ENCODE measurements at places on chromosomes 13 and 19.

GRCh38 chr19:24141612-24142011 lies 54.6 kb downstream of the ZNF254 start:
- no peak for DNase-seq

DNA sequence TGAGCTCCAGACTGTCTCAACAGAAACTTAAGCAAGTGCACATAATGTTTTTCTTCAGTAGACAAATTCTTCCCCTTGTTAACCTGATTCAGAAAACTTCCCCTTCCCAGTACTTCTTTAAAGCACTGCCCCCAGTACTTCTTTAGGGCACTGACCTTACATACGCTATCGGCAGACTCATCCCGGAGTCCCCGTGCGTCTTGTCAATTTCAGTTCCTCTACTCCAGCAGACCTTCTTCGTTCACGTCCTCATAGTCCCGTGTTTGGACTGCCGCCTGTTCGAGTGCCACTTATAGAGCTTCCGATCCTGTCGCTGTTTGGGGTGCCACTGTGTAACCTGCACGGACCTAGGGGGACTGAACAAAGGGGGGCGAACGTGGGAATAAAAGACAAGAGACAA lies 29.0 kb downstream of the ZNF627 start:
- DNase-seq = no peak

DNA sequence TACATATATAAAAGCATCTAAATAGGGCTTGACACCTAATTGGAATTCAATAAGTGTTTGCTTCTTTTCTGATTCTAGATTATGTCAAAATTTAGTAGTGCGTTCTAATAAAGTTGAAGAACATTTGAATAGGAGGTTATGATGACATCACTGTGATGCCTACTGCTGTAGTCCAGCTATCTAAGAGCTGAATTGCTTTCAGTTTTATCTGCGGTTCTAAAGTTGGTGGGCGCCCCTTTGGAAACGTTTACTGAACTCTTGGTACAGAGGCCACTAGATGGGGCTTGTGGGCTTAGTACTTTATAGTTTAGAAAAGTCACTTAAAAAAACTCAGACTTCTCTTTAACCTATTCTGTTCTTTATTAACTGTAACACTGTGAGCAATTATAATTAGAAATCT lies 776.9 kb downstream of the GPC5 start:
- no peak for DNase-seq

- DNase-seq = no peak
Measured at GRCh38 chr13:100387416-100387815, 201.2 kb downstream of the GGACT start.

DNA sequence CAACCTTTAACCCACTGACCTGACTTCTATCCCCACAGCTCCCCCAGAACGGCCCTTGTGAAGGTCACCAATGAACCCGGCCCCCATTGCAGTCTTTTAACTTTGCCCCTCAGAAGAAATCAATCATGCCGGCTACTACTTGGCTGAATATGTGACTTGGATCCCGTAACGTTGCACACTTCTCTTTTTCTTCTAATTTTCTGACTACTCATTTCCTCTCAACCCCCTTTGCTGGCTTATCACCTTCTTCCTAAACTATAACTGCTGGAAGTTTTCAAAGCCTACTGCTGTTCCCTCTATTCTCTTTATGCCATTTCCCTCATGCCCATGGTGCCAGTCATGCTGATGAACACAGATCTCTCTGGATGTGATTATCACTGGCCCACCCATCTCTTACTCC lies 367.6 kb downstream of the DNAJC15 start:
- DNase-seq = no peak

- no peak for DNase-seq
Measured at GRCh38 chr19:37513397-37513796, 6.7 kb downstream of the ZNF793 start.

- no peak for DNase-seq
Measured at GRCh38 chr19:50394017-50394416, 9.9 kb downstream of the POLD1 start.

DNA sequence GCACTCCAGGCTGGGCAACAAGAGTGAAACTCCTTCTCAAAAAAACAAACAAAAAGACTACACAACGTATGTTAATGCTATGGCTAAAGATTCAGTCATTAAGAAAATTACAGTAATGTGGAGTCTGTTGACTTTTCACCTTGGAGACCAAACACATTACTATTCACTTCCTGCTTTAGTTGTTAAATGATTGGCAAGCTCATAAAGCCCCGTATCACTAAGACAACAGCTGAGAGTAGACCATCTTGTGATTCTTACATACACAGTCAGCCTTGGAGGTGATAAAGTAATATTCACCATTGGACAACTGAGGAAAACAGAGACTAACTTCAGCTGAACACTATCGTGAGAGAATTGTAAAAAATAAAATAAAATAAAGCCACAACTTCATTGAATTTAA lies 86.5 kb downstream of the KCTD12 start:
- no peak for DNase-seq

- DNase-seq = no peak
Measured at GRCh38 chr13:31848621-31849020, 109.3 kb downstream of the RXFP2 start.

DNA sequence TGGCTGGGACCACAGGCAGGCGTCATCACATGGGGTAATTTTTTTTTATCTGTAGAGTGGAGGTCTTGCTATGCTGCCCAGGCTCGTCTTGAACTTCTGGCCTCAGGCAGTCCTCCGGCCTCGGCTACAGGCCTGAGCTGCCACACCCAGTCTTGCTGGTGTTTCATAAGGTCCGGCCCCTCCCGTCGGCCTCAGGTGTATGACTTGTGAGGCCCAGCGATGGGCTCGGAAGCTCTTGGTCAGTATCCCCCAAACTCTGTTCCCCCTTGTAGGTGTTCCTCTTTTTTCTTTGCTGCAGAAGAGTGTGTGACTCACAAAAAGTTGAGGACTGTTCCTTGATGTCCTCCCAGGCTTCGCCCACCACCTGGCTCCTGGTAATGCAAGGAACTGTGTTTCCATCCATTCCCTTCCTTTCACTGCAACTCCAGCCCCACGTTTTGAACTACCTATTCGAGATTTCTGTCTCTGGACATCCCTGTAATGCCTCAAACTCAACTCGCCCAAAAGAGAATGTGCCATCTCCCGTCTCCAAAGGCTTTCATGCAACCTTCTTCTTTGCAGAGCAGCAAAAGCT lies 5.0 kb downstream of the USF2 start:
- no peak for DNase-seq

GRCh38 chr19:56291867-56292266 lies 19.3 kb downstream of the EDDM13 start:
- DNase-seq = peak; percentile 31

DNA sequence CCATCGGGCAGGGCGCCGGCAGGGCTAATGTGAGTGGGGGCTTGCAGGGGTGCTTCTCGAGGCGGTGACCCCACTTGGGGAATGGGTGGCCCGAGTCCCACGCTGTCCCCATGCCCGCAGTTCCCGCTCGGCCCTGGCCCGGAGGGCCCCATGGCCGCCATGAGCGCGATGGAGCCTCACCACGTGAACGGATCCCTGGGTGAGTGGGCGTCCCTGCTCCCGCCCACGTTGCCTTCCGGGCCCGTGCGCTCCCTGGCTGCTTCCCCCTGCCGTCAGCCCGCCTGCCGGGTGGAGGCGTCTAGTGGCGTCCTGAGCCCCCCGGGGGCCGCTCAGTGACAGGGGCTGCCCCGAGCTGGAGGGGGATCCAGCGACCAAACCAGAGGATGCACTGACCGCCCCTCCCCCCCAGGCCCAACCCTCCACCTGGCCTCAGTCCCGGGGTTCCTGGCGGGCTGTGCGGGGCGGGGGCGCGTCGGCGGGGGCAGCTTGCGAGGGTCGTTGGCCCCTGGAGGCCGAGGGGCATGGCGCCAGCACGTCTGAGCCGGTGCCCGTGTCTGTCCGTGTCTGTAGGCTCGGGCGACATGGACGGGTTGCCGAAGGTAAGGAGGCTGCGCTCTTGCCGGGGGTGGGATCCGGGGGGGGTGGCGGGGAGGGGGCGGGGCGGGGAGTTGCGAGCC lies 4.8 kb downstream of the ISYNA1 start:
- DNase-seq = no peak

GRCh38 chr13:94928127-94928775 lies 215.9 kb upstream of the SOX21 start:
- DNase-seq = no peak

DNA sequence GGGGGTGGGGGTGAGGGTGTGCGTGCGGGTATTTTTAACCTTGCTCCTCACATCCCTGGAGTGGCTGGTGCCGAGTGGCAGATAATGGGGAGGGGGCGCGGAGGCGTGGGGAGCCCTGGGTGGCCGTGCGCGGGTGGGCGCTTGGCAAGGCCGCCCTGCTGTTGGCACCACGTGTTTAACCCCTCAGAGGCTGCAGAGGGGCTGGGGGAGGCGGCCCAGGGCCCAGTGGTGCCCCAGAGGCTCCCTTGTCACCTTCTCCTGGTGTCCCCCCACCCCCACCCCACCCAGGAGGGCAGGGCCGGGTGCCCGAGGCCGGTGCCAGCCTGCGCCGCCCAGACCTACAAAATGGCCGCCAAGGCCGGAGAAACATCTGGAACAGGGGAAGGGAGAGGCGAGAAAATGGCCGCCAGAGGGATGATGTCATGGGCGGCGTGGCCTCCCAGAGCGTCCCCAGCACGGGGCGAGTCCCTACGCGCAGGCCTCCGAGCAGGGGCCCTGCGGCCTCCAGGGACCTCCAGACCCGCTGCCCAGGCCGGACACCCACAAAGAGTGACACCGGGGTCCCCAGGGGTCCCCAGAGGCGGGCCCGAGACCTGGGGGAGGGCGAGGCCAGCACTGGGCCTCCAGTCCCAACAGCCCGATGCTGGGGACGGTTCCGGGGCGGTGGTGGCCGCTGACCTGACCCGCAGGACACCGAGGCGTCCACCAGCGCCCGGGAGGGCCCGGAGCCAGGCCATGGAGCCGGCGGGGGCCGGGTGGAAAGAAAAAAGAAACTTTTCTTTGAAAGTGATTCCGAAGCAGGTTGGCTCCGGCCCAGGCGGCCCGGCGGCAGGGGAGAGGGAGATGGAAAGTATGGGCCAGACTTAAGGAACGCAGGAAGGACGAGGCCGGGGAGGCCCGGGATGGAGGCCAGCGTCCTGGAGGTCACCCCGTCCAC lies 38.2 kb downstream of the NFIC start:
- DNase-seq = no peak

DNA sequence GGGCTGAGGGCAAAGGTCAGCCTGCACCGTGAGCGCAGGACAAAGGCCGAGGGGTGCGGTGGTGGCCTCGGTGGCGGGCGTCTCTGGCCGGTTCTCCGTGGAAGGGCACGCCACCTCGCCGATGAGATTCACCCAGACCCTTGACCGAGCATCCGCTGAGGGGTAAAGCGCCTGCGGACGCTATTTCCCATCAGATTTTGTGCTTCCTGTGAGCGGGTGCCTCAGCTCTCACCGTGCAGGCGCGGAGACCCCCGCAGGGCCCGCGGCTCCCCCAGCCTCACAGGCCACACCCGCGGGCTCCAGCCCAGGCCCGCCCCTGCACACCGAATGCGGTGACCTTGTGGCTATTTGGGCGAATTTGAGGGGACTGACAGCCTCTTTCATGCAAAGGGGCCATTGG lies 348.0 kb downstream of the TEX29 start:
- no peak for DNase-seq

DNA sequence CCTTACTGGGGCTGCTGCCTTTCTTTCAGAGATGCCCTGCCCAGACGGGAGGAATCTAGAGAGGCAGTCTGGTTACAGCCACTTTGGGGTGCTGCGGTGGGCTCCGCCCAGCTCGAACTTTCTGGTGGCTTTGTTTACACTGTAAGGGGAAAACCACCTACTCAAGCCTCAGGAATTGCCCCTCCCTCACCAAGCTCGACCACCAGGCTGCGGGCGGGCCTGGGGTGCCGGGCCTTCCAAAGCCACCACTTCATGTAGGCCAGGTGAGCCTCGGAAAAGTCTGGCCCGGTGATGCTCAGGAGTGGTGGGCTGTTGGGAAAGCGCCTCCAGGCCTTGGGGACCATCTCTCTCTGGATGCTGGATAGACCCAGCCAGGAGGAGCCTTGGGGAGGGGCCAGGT lies 218.6 kb downstream of the MTUS2 start:
- DNase-seq = no peak

GRCh38 chr13:48457578-48458242 lies 44.8 kb upstream of the LPAR6 start:
- DNase-seq = no peak

DNA sequence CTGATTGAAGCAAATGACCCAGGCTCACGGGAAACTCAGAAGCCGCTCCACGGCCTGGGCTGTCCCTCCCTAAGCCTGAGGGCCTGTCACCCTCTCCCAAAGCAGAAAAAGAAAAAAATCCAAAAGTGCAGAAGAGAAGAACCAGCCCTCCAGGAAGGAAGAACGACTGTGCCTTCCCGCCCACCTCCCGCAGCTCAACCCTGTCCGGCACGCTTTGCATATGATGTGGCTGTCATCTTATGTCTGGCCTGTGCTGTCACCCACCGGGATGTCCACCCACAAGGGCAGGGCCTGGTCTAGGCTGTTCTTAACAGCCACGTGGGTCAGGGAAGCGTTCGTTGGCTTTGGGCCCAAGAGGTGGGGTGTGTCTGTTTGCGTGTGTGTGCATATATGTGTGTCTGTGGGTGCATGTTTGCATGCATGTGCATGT lies 13.7 kb downstream of the ZBTB7A start:
- DNase-seq = no peak

All from activated CD4-positive, alpha-beta T cell treated with anti-CD3 and anti-CD28 coated beads, Interleukin-2, amount 50 U/mL, for 48 hours (primary cell).